ENCODE measurements at places on chromosomes 5 and 9. TPM values are rescaled to one million over a fixed set of nuclear protein-coding genes. Genes with fewer than 3 reads are reported as not detected.

DNA sequence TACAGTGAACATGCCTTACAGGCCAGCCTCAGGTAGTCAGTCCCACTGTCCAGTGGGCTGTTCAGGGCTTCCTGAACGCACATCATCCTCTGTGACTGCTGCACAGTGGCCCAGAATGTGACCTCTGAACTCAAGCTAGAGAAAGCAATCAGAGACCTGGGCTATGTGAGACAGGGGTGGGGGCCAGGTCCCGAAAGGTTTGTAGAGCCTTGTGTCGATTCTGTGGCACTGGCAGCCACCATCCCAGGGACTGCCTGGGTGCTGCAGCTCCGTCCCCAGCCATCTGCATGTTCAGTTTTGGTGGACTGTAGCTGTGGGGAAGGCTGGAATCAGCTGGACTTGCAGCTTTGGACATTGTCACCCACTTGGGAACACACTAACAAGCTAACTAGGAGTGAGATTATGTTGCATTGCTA lies 47.7 kb downstream of the MVB12B start:
- no peak for DNase-seq

- DNase-seq: peak; percentile 75
Observed at GRCh38 chr9:5841771-5842573, 9.1 kb upstream of the ERMP1 start.

GRCh38 chr9:70549926-70550325 lies 135.5 kb upstream of the KLF9 start:
- no peak for DNase-seq

- DNase-seq: no peak
Observed at GRCh38 chr5:168624850-168625364, 45.7 kb upstream of the PANK3 start.

DNA sequence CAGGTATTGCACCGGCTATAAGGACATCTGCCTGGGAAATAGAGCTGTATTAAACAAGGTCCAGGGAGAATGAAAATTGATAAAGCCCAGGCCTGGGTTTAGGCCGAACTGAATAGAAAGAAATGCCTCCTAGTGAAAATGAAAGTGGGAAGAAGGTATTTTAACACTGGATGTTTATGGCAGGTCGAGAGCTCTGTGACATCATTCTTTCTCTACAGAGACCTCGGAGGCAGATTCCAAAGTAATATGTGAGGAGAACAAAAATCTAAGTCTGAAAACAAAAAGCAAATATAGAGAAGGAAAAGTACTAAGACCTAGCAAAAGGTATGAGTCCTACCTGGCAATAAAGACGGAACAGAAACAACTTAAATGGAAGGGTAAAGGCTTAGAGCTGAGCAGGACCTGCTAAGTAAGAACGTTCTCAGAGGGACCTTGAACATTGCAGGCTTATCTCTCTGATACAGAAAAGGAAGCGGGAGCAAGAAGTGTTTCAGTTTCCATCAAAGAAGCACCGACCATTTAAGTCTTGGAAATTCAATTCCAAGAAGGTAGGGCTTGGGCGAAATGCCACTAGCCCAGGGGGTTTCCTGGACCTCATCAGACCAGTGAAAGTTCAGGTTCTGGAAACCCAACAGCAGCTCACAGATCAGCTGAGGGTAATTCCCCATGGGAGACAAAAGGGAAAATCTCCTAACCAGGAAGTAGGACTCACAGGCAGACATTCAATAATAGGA lies 80.0 kb downstream of the SUSD1 start:
- no peak for DNase-seq

- no peak for DNase-seq
Observed at GRCh38 chr9:89629081-89629976, 24.5 kb downstream of the GADD45G start.

DNA sequence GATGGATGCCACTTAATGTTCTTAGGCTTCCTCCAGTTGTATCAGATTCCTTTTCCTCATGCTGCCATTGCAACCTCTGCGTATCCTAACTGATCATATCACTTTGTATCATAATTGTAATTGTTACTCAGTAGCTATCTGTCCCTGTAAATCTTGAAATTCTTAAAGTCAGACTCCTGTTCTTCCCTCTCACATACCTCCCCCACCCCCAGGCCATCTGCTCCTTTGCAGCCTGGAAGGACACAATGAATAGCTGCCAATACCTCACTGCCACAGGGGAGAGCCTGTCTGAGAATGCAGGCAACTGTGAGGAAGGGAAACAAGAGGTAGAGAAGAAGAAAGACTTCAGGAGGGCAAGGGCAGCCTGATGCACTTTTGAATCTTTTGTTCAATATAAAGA lies 228.5 kb downstream of the ENC1 start:
- no peak for DNase-seq

- no peak for DNase-seq
Observed at GRCh38 chr5:36662291-36662851, 56.0 kb downstream of the SLC1A3 start.

DNA sequence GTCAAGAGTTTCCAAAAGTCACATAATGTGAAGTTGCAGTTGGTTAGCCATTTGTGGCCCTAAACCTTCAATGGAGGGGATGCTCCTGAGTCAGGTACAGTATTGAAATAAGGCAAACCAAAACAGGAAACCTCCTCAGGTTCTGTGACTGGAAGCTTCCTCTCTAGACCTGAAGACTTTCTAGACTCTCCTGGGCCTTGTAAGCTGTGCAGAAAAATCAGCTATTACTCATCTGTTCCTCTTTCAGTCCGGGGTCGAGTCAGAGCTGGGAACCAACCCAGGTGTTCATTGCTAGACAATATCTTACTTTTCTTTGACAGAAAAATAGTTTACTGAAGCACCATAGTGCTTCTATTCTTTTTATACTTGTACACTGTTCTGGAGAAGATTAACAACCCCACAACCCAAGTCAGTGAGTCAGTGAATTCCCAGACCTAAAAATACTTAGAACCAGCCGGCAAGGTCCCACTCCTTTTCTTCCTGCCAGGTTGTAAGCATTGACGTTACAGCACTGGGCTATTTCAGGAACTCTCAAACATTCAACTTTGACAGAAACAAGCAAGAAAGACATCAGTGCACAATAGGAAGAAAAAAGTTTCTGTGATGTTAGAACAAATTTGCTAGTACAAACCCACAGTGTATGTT lies 47.3 kb downstream of the FSTL4 start:
- no peak for DNase-seq

FOXD4 gene
- not detected for total RNA-seq

SLC46A2 gene
- 0.27 TPM for total RNA-seq

RGS7BP gene
- not detected for total RNA-seq

ENTPD2 gene
- total RNA-seq: not detected

PDE6A gene
- not detected for total RNA-seq

IRX2 gene
- not detected for total RNA-seq

Data from naive thymus-derived CD4-positive, alpha-beta T cell (primary cell).